Naive thymus-derived CD8-positive, alpha-beta T cell (primary cell): ENCODE measurements at places on chromosomes 3 and 15.

DNA sequence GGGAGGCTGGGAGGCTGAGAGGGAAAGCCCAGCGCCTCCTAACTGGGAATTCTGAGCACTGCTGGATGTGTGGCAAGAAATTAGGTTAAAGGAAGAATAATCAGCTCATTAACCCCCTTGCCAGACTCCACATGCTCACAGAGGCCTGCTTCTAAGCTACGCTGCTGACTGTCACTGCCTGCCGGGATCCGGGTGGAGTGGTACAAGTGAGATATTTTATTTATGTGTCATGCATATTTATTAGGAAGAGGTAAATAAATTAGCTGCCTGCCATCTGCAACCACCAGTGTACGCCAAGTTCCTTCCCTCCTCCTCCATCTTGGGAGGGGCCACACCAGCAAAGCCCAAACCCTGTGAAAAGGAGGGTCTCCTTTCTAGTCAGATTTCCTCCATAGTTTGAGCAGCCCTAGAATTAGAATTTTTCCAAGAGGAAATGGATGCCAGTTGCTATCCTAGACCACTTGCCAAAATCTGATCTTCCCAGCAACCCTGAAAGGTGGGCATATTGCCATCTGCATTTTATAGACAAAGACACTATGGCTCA lies 43.5 kb upstream of the GRIP2 start:
- DNase-seq: no peak

- DNase-seq: no peak
These were observed 76.4 kb downstream of the USF3 start for GRCh38 chr3:113620091-113620490.

DNA sequence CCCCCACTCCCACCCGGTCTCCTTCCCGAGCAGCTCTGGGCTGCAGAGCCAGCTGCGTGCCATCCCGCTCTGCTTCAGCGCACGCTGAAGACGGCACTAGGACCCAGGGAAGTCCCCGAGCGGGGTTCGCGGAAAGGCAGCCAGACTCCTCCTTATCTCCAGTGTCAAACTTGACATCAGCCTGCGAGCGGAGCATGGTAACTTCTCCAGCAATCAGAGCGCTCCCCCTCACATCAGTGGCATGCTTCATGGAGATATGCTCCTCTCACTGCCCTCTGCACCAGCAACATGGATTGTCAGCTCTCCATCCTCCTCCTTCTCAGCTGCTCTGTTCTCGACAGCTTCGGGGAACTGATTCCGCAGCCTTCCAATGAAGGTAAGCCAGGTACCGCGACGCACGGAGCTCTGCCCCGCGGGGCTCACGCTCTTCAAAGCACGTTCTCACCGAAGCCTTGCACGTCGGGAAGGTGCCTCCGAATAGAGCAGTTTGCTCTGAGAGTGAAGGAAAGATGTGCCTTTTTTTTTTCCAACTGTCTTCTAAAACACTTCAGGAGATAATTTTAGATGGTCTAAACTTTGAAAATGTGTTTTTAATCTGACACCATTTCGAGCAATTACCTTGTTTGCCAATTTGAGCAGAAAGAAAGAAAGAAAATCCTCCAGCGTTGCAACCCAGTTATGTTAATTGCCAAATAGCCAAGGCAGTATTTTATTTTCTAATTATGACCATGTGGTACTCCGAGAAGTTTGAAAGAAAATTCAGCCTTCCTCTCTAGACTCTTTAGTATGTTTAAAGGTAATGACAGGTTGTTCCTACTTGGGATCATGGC lies at the start of gene EPHA3:
Gene EPHA3 (plus strand): TSS at position 161 of the 830 bp plus-strand sequence. CDS start 128 bp downstream, at position 289.
- peak; percentile 45 for DNase-seq

DNA sequence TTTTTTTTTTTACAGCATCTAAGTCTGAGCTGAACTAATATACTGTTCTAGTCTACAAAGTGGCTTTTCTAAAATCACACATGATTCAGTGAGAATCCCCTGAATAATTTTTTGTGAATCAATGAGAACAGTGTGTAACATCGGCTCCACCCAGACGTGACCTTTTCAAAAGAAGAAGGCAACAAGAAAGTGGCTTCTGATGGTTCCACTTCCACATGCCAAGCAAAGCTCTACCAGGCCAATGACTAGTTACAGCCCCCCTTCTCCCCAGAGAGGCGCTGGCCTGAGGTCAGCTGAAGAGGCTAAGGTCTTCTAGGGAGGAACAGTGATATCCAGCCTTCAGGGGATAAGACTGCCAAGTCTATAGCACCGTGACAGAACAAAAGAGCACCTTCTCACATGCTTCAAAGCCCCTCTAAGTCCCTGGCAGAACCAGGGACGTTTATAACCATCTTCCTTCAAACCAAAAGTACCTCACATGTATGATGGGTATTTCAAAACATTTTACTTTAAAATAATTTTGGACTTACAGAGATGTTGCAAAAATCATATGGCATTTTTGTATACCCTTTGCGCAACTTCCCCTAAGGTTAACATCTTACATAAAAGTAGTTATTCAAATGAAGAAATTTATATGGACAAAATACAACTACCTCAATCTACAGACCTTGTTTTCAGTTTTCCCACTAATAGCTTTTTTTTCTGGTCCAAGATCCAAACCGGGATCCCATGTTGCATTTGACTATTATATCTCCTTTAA lies 177.9 kb downstream of the OSBPL10 start:
- DNase-seq: no peak

DNA sequence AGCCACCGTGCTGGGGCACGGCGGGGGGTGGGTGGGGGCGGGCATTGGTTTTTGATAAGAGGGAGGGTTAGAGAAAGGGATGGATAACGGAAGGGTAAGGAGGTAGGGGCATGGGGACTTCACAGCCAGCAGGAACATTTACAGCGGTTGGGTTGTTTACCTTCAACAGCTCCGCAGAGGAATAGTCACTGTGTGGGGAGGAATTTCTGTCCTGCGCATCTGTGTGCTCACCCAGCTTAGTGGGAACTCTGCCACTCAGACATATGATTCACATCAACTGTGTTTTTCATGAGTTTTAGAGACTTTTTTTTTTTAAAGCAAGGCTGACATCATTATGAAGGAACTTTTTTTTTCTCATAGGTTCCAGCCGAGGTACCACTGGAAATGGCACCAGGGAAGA lies 19.6 kb downstream of the CHRD start:
- DNase-seq: no peak

DNA sequence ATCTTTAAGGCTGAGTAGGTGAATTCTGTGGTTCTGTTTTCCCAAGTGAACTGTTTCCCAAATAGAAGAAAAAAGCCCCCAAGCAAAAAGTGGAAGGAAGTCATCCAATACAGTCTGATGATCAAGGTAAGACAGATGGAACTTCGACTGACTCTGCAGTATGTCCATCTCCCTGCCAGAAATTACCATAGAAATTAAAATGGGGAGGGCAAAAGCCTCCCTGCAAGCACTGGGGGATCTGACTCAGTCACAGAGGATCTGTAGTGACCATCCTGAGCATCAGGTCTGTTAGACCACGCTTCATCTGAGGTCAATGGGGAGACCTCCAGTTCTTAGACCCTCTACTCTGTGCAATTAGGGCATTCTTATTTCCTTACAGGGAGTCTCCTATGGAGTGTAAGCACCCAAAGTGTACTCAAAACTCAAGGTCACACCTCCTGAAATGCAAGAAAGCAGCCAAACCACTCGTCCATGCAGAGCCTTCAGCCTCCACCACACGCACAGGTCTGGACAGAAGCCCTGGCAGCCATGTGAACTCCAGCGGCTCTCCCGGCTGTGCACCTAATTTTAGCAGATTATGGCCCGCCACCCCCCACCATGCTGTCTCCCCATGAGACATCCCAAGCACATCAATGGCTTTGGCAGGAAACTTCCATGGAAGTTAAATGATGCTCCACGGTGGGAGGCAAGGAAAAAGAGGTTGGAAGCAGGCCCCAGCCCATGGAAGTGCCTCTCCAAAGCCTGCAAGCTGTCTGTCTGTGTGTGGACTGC lies 348.7 kb downstream of the NTRK3 start:
- no peak for DNase-seq

DNA sequence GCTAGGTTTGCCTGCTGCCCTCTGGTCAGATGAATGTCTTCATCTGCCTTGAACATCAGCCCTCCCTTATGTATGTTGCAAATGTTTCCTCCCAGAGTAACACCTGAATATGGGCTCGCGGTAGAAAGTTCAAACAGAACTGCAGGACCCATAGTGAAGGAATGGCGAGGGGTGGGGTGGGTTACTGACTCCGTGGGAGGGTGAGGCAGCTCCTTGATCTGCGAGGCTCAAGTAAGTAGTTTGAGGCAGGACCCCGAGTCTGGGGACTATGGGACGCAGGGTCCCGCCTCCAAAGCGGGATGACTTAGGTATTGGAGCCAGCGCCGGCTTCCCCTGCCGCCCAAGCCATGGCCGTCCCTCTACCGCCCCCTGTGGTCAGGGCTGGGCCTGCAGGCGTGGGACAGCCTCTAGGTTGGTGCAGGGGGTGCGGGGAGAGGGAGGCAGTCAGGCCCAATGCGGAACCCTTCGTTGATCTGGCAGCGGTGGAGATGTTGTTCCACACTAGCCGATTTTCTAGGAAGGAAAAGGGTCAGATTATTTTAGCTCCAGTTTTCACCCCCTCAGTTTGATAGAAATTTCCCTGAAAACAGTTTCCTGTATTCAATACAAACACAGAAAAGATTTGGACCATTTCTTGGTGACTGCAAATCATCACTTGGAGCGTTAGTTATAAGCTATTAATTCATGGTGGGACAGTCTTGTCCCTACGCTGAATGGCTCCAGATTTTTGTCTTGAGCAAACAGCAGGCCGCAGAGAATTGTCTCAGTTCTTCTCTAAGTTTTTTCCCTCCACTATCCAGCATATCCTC lies 72.3 kb downstream of the CORO2B start:
- DNase-seq: peak; percentile 16

- no peak for DNase-seq
These were observed 946.0 kb downstream of the IGSF11 start for GRCh38 chr3:118088696-118089095.

- no peak for DNase-seq
These were observed 46.3 kb downstream of the LSM3 start for GRCh38 chr3:14224895-14225294.

DNA sequence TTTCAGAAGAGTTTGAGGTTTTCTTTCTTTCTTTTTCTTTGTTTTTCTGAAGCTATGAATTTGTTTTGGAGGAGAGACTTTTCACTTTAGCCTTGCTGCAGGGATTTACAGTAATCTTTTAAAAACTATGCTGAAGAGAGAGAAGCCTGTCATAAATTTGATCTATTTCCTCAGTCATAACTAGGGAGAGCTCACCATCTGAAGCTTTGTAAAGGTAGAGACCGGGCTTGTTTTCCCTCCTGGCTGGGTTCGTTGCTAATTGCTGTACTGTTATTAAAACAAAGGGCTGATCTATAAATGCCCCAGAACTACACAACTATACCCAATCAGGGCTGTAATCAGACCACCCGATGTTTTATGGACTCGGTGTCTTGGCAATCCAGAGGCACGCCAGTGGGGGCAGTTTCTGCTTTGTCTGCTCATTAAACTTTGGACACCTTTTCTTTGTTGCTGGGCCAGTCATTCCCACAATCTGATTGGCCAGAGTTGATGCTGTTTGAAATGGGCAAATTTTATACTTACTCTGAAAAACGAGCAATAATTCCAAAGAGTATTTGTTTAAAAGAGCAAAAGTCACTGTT lies 164.3 kb downstream of the CACNA1D start:
- no peak for DNase-seq
